ENCODE measurements at places on chromosomes 2 and 18. TPM values are rescaled to one million over a fixed set of nuclear protein-coding genes. Genes with fewer than 3 reads are reported as not detected.

GRCh38 chr18:28065031-28065792 is 111.7 kb downstream of the CDH2 start:
- DNase-seq, result no peak

DNA sequence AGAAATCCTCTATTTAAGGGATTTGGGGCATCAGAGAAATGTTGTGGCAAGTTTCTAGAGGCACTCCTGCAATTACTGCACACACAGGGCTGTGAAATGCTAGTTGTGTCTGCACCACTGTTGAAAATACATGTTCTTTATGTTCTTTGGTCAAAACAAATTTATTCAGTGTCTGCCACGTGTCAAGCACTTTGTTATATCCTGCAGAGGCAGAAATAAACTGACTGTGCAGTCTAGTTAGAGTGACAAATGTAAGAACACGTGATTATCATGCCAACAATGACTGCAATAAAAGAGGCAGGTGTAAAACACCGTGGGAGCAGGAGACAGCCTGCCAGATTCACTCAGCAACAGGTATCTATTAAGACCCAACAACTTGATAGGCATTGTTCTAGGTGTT is 423.3 kb downstream of the LRP1B start:
- no peak for DNase-seq

DNA sequence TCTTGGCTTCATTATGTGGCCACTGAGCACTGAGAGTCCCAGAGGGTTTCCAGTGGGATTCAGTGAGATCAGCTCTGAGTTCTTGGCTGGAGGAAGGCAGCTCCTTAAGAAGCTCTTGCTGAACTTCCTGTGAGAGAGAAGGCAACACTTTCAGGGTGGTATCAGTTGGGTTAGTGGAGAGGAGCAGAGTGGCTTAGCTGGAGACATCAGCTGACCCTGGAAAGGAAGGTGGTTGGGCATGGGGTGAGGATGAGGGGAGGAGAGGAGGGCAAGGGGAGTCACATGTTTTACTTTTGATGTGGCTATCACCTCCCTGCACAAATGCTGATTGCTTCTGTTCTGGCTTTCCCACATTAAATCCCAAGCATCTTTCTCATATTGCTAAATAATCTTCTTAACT is 95.1 kb downstream of the ACOXL start:
- no peak for DNase-seq

GRCh38 chr2:61184263-61184662 is 22.3 kb downstream of the C2orf74 start:
- no peak for DNase-seq

- no peak for DNase-seq
These were observed 49.9 kb upstream of the ASPRV1 start for GRCh38 chr2:70011335-70011734.

- DNase-seq, result no peak
These were observed 203.1 kb downstream of the INSIG2 start for GRCh38 chr2:118291251-118291880.

The MYCN gene
- 0.08 TPM for polyA plus RNA-seq

Data from CD4-positive, CD25-positive, alpha-beta regulatory T cell (primary cell).